ENCODE measurements at places on chromosomes 16 and 17. TPM values are rescaled to one million over a fixed set of nuclear protein-coding genes. Genes with fewer than 3 reads are reported as not detected.

Gene HYDIN
- 0.30 TPM for total RNA-seq

Gene CCL16
- not detected for total RNA-seq

Gene NR1D1
- 18.6 TPM for total RNA-seq

Gene LLGL1
- total RNA-seq = 29.1 TPM

Gene PRRT2
- total RNA-seq = 10.0 TPM

Gene RABEP1
- 48.3 TPM for total RNA-seq

Gene RHBDL3
- total RNA-seq = 0.30 TPM

Gene OR2C1
- total RNA-seq = 0.59 TPM

Gene ARL17B
- 27.8 TPM for total RNA-seq

Gene SOST
- not detected for total RNA-seq

Gene VAC14
- 49.5 TPM for total RNA-seq

GRCh38 chr16:49524216-49524946 is 150.8 kb downstream of the C16orf78 start:
- peaks cover 5% of the 10 kb centered on the region for H3K4me1 ChIP-seq
- DNase-seq = no peak
- no peak overlapping the region for H3K4me3 ChIP-seq

- H3K27me3 ChIP-seq = no peaks in the 10 kb centered on the region
- no peaks in the 10 kb centered on the region for H3K36me3 ChIP-seq
- peak overlapping the region; percentile 72 for H3K27ac ChIP-seq
- peaks cover 7% of the 10 kb centered on the region for H3K4me1 ChIP-seq
Observed at GRCh38 chr17:49259663-49260010, 29.1 kb upstream of the PHOSPHO1 start.

DNA sequence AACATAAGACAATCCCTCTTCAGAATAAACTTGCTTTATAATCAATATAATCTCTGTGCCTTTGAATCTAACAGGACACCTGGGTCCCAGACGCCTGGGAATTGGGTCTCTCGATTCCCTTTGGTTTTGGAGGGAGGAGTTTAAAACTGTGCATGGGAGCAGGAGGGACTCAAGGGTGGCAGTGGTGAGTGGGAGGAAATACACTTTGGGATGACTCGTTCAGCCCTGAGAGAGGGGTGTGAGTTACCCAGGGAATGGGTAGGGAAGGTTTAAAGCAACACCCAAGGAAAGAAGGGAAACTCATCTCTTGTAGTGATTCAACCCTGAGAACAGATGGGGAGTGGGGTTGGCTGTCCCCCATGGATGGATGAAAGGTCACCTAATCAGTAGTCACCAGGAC is 1.6 kb downstream of the RANGRF start:
- H3K4me3 ChIP-seq = no peak overlapping the region
- H3K36me3 ChIP-seq = no peaks in the 10 kb centered on the region
- H3K4me1 ChIP-seq = peaks cover 14% of the 10 kb centered on the region
- no peaks in the 10 kb centered on the region for H3K27me3 ChIP-seq

- H3K4me3 ChIP-seq = no peak overlapping the region
- no peaks in the 10 kb centered on the region for H3K36me3 ChIP-seq
- no peaks in the 10 kb centered on the region for H3K4me1 ChIP-seq
- peaks cover 3% of the 10 kb centered on the region for H3K27me3 ChIP-seq
- no peak overlapping the region for H3K27ac ChIP-seq
- no peak for DNase-seq
Observed at GRCh38 chr16:11238272-11239202, 17.5 kb downstream of the SOCS1 start.

- no peak for DNase-seq
- no peak overlapping the region for H3K27ac ChIP-seq
- H3K36me3 ChIP-seq = no peaks in the 10 kb centered on the region
- peaks cover 34% of the 10 kb centered on the region for H3K27me3 ChIP-seq
- no peaks in the 10 kb centered on the region for H3K4me1 ChIP-seq
Observed at GRCh38 chr17:48539177-48539576, 5.7 kb downstream of the HOXB2 start.

DNA sequence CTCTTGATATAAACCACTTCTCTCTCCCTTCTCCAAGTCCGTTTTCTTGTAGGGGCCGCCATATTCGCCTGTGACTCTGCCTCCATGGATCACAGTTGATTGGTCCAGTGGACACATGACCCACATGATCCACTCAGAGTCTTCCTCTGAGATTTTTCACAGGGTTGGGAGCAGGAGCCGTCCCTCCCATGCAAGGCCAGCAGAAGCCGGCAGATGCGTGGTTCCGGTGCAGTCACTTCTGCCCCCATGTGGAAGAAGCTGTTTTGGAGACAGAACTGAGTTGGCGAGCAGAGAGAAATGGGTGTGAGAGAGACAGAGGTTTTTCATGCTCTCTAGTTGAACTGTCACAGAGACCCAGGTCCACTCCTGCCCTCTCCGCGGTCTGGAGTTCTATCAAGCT is 83.3 kb downstream of the C16orf95 start:
- no peak for DNase-seq
- no peaks in the 10 kb centered on the region for H3K27me3 ChIP-seq
- H3K4me3 ChIP-seq = no peak overlapping the region
- peaks cover 17% of the 10 kb centered on the region for H3K4me1 ChIP-seq
- H3K36me3 ChIP-seq = no peaks in the 10 kb centered on the region
- no peak overlapping the region for H3K27ac ChIP-seq

DNA sequence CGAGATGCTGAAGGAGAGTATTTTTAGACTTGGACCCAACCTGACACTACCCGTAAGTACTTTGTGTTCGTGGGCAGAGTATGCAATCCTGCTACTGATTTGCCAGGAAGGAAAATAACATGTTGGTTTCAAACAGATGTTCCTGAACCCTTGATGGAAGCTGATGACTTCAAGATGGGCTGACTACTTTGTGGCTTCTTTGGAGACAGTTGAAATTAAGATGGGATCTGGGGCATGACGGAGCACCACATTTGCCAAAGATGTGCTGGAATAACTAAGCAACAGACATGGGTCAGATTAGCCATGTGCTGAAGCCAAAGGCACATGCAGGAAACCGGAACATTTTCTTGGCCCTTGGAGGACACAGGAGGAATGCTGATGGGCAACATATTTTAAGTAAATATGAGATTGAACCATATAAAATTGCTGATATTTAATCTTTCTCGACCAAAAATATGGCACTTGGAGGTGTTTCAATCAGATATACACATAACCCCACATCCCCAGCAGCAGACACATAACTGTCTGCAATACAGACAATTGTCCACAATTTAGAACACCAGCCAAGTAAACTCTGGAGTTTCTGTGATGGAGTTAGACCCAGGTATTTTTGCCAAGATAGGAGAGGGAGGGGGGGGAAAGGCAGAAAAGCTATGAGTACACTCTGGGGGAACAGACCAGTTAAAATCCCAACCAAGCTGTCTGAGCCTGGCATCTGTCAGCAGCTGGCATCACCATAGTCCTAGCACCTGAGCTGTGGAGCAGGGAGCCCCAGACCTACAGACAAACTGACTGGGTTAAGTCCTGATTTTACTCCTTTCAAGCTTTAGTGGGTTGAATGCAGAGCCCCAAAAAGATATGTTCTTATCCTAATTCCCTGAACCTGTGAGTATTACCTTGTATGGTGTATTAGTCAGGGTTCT is 329.4 kb upstream of the CDH5 start:
- no peak overlapping the region for H3K27ac ChIP-seq
- no peaks in the 10 kb centered on the region for H3K27me3 ChIP-seq
- peaks cover 20% of the 10 kb centered on the region for H3K4me1 ChIP-seq
- H3K4me3 ChIP-seq = no peak overlapping the region
- peak; percentile 38 for DNase-seq

GRCh38 chr17:33674685-33675084 is 381.6 kb upstream of the ASIC2 start:
- H3K27me3 ChIP-seq = no peaks in the 10 kb centered on the region
- no peaks in the 10 kb centered on the region for H3K36me3 ChIP-seq
- DNase-seq = peak; percentile 68
- no peak overlapping the region for H3K4me3 ChIP-seq

- no peaks in the 10 kb centered on the region for H3K27me3 ChIP-seq
- peaks cover 19% of the 10 kb centered on the region for H3K4me1 ChIP-seq
- DNase-seq = peak; percentile 57
Observed at GRCh38 chr16:64882078-64882784, 239.6 kb downstream of the CDH11 start.

DNA sequence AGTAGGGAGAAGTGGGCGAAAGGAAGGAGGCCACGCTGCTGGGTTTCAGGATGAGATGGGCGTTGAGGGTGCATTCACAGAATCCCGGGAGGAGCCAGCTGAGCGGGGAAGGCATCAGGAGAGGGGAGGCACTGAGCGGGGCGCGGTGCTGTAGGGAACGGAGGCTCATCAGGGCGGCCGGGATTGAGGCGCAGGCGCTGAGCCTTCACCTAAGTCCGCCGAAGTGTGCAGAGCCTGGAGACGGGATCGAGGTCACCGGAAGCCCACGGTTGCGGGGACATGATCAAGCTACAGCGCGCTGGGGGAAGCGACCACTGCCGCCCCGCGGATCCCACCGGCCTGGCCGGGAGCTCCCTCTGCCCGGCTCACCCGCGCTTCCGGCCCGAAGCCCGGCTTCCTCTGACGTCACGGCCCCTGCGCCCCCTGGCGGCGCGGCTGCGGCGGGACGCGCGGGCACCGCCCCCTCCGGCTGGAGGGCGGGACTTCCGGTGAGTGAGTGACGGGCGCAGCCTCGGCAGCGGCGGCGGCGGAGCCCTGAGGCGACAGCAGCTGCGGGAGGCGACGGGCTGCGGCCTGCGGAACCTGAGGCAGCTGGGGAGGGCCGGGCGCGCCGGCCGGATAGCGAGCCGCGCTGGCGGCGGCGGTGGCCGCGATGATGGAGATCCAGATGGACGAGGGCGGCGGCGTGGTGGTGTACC is at the start of gene MAPK8IP3:
Gene MAPK8IP3 (plus strand): TSS at position 508 of the 698 bp plus-strand sequence. CDS start 145 bp downstream, at position 653.
- no peaks in the 10 kb centered on the region for H3K27me3 ChIP-seq
- peak within 1 kb of the TSS; percentile 47 for H3K27ac ChIP-seq
- DNase-seq = peak; percentile 89
- H3K4me1 ChIP-seq = peaks cover 38% of the 10 kb centered on the region
- H3K36me3 ChIP-seq = no peaks in the 10 kb centered on the region

GRCh38 chr17:43219001-43219400 is 7.3 kb downstream of the TMEM106A start:
- no peak for DNase-seq
- peaks cover 2% of the 10 kb centered on the region for H3K36me3 ChIP-seq
- H3K4me3 ChIP-seq = no peak overlapping the region
- no peak overlapping the region for H3K27ac ChIP-seq

DNA sequence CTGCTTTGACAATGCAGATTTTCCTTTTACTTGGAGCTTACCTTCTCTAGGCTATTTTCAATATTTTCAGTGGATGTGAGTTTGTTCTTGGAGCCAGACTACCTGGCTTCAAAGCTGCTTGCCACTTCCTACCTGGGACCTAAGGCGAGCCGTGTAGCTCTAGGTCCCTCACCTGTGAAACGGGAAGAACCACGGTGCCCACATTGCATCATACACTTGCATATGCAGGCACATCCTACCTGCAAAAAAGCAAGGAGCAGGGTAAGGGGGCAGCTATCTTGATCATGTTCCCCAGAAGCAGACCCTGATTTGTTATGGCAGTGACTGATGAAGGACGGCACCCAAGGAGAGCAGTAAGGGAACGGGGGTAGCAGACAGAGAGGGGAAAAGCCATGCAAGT is 27.0 kb upstream of the MPRIP start:
- H3K36me3 ChIP-seq = no peaks in the 10 kb centered on the region
- H3K4me3 ChIP-seq = no peak overlapping the region
- no peak overlapping the region for H3K27ac ChIP-seq
- DNase-seq = no peak

GRCh38 chr17:50539762-50540559 is 7.0 kb upstream of the SPATA20 start:
- H3K4me3 ChIP-seq = no peak overlapping the region
- H3K4me1 ChIP-seq = no peaks in the 10 kb centered on the region
- no peaks in the 10 kb centered on the region for H3K27me3 ChIP-seq
- DNase-seq = no peak

DNA sequence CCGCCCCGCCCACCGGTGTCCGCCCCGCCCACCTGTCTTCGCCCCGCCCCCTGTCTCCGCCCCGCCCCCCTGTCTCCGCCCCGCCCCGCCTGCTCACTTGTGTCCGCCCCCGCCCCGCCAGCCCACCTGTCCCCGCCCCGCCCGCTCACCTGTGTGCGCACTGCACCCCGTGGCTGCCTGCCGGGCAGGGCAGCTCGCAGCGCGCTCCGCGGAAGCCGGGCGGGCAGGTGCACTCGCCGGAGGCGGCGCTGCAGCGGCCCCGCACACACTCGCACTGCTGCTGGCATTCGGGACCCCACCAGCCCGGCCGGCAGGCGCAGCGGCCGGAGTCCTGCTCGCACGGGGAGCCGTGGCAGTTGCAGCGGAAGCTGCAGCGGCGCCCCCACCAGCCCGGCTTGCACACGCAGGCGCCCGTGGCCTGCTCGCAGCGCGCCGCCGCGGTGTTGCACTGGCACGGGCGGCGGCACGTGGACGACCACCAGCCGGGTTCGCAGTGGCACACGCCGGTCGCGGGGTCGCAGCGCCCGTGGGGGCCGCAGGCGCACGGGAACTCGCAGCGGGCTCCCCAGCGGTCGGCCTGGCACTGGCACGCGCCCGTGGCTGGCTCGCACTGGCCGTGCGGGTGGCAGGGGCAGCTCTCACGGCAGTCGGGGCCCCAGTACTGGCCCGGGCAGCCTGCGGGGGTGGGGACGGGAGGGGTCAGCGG is 2.1 kb downstream of the SCARF1 start:
- H3K4me3 ChIP-seq = peak overlapping the region; percentile 63
- peaks cover 13% of the 10 kb centered on the region for H3K4me1 ChIP-seq
- H3K36me3 ChIP-seq = no peaks in the 10 kb centered on the region
- no peak for DNase-seq
- no peaks in the 10 kb centered on the region for H3K27me3 ChIP-seq

Measured in tibial nerve (tissue), 4 donors.